ENCODE measurements at places on chromosomes 7 and 10.

DNA sequence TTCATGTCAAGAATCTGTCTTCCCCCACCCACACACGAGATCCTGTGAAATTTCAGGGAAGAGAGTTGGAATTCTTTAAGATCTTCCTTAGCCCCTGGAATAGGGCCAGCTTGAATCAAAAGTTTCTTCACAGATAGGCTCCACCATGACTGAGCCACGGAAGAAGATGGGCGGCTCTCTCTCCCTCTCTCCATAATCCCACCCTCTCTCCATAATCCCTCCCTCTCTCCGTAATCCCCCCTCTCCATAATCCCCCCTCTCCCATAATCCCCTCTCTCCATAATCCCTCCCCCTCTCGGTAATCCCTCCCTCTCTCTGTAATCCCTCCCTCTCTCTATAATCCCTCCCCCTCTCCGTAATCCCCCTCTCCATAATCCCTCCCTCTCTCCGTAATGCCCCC lies 20.4 kb downstream of the SHH start:
- no peak for DNase-seq

GRCh38 chr7:98206451-98207330 lies 4.5 kb upstream of the BHLHA15 start:
- no peak for DNase-seq

DNA sequence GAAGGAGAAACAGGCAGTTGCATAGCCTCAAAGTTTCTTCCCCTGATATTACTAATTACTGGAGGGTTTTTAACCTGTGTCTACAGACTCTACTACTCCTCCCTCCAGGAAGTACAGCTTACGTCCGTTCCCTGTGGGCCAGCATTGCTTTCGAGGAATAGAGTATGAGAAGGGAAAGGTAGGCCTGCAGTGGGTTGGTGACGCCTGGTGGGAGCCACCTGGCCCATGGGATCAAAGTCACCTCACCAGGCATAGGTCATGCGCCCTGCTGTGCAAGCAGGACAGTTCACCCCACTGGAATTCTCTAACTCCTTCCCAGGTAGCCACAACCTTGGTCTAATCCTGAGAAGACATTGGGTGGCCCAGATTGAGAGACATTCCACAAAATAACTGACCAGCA lies 29.8 kb downstream of the LMTK2 start:
- no peak for DNase-seq

- DNase-seq = no peak
Measured at GRCh38 chr7:43353902-43354301, 229.0 kb upstream of the STK17A start.

DNA sequence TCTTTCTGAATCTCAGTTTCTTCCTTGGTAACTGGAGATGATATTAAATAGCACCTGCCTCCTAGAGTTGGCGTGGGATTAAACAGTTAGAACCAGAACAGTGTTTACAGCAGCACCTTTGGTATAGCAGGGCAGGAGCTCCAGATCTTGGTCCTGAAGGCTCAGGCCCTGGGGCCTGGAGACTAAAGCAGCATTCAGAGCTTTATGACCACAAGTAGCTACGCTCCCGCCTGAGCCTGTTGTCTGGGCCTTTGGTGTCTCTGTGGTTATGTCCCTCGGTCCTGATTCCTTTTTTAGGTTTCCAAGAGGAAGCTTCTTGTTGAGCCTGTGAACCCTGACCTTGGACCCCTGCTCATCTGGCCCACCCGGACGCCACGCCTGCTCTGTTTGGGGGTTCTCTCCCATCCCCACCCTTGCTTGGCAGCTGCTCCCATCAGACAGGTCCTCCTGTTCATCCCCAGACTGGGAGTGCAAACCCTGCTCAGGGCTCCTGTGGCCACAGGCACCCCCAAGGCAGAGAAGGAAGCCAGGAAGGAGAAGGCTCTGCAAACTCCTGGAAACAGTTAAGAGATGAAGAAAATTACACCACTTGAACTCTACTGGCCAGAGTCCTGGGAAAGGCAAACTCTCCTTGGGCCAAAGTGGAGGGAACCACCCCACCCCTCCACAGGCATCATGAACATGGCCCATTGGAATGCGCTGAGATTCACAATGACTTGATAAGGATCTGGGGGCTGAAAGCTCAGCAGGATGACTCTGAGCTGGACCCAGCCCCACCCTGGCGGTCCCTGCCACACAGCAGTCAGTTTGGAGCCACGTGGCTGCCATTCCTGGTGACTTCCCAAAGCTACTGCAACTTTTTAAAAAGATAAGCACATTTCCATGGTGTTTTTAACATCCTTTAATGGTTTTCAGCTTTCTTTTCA lies 50.1 kb upstream of the TMEM72 start:
- DNase-seq = no peak

- no peak for DNase-seq
Measured at GRCh38 chr7:142389544-142389943, 131.7 kb upstream of the PRSS58 start.

- DNase-seq = no peak
Measured at GRCh38 chr10:96325719-96326373, 21.6 kb downstream of the DNTT start.

GRCh38 chr7:117875566-117875965 lies 2.3 kb upstream of the CTTNBP2 start:
- no peak for DNase-seq

Measured in stimulated activated CD8-positive, alpha-beta memory T cell treated with anti-CD3 and anti-CD28 coated beads, Interleukin-2, amount 100 ng/mL, for 1 hour (primary cell).